ENCODE measurements at places on chromosomes 7 and 10.

GRCh38 chr10:21130683-21131442, 233.8 kb upstream of the NEBL start:
- no peak for DNase-seq

GRCh38 chr7:14825912-14826311, 76.6 kb downstream of the DGKB start:
- no peak for DNase-seq

DNA sequence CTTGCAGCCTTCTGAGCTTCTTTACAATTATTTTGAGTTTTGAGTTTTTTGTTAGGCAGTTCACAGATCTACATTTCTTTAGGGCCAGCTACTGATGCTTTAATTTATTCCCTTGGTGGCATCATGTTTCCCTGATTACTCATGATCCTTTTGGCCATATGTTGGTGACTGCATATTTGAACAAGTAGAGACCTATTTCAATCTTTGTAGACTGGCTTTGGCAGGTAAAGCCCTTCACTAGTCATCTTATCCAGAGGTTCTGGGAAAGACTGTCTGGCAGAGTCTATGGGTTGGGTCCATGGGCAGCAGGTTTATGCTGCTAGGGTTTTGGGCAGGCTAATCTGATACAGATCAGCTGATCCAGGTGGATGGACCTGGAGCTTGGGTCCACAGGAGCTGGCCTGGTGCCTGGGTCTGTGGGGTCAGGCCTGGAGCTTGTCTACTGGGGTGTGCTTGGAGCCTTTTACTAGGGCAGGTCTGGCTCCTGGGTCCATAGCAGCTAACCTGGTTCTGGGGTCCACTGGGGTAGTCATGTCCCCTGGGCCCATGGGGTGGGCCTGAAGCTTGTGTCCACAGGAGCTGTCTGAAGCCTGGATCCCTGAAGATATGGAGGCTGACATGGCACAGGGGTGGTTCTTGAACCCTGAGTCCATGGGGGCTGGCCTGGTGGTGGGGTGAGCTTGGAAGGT, 72.7 kb downstream of the GPR85 start:
- DNase-seq = no peak

DNA sequence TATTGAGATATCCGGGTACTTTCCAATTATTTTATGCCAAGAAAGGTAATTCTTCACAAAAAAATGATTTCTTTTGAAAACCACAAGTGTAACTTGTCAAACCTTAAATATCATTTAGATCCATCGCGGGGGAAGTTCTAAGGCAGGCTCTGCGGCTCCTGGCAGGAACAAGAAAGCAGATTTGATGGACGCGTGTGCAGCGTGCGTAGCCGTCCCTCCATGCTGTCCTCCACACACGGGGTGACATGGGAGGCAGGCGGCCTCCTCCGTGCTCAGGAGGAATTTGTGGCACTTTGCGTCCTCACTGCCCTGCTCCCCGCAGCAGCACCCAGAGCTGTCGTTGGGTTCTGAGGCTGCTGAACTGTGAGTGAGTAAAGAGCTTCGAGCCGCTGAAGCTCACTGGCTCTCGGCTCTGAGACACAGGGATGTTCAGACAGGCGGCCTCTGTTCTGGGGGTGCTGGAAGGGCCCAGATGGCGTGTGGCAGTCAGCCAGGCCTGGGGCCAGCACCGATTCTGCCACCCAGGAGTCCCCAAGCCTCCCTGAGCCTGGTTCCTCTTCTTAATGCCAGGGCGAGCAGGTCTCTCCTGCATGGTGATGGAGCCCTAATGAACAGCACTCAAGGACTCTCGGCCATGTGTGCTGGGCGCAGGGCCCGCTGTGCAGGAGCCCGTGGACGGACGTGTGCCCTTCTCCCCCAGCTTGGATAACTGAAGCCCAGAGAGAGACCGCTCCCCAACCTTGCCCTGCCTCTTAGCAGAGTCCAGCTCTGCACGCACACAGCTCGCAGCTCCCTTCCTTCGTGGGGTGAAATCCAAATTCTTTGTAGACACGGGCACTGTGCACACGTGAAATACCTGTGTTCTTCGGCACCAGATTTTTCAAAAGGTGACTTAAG, 185.4 kb upstream of the SHH start:
- DNase-seq = no peak

- no peak for DNase-seq
Measured at GRCh38 chr7:20777377-20778062, 9.2 kb downstream of the SP8 start.

GRCh38 chr10:33669904-33670303, 335.4 kb upstream of the NRP1 start:
- no peak for DNase-seq

GRCh38 chr7:127487381-127487780, 94.9 kb upstream of the ZNF800 start:
- DNase-seq = no peak

DNA sequence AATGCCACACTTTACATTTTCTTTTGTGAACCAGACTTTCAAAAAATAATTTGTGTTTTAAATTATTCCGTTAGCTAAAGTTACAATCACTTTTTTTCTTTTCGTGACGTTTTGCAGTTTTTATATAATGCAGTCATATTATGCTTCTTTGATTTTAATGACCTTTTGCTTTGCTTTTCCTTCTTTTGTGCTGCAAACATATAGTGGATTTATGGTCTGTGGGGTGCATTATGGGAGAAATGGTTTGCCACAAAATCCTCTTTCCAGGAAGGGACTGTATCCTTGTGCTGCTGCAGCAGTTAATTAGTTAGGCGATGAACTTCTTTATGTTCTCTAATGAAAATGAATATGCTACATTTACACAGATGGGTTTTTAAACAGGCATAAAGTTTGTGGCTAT, 117.4 kb downstream of the MAPK8 start:
- no peak for DNase-seq

- no peak for DNase-seq
Measured at GRCh38 chr7:66307591-66308215, 102.6 kb downstream of the TPST1 start.

DNA sequence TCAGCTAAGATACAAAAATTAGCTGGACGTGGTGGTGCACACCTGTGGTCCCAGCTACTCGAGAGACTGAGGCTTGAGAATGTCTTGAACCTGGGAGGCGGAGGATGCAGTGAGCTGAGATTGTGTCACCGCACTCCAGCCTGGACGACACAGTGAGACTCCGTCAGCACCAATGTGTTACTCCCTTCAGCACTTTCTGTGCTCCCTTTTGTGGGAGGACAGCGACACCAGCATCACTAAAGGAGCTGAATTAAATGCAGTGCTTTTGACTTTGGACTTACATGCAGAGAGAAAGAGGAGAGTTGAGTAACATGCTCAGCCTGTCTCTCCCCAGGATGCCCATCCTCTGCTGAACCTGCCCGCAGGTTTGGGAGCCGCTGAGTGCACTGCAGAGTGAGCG, 92.2 kb upstream of the RHEB start:
- no peak for DNase-seq

DNA sequence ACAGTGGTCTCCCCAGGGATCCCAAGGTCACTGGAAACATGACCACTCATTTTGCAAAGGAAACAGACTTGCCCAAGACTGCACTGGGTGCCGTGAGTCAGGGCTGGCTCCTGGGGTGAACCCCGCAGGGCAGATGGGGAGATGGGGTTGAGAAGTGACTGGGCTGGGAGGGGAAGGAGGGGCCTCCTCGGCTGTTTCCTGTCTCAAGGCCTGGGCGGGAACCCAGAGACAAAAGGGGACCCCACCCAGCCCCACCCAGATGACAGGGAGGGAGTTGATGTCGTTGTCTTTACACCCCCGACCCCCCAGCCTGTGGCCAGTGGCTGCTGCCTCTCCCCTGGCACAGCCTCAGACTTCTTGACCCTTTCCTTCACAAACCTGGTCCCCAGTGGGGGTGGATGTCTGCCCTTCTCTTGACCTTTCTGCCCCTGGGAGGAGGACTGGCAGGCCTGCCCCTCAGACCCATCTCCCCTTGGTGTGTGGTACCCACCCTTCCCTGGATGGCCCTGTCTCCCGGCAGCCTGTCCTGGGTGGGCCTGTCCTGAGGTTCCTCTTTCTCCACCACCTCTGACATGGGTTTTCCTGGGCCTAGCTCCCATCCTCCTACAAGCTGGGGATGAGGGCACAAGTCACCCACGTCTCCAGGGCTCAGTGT, 1.4 kb downstream of the MYO1G start:
- no peak for DNase-seq

- no peak for DNase-seq
Measured at GRCh38 chr10:129848696-129849451, 115.2 kb downstream of the EBF3 start.

DNA sequence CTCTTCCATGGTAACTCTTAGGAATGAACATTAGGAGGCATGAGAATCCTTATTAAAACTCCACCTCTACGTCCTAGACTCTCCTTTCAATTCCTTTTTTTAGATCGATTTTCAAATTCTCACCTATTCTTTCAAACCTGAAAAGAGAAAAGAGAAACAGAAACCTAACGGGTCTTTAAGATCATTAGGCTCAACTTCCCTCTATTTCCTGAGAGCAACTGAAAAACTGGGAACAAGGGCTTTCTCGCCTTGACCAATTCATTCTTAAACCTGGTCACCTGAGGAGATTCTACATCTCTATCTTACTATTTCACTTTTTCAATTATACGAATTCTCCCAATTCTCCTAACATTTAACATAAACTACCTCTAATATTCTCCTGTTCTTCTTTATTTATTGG, 2.8 kb downstream of the TFEC start:
- no peak for DNase-seq

DNA sequence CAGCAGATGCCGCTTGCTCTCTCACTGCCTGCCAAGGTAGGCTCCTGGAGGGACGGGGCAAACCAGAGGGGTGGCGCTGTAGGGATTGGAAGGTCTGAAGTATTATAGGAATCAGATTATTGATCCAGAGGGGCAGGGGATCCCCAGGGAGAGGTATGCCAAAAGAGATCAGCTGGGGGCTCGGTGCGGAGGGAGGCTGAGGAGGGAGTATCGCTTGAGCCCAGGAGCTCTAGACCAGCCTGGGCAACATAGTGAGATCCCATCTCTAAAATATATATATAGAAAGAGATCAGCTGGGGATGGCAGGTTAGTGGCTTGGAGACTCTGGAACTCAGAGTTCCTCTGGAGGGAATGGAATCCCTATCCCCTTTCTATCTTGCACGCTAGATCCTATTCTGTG, 7.0 kb upstream of the PCOLCE start:
- DNase-seq = no peak

DNA sequence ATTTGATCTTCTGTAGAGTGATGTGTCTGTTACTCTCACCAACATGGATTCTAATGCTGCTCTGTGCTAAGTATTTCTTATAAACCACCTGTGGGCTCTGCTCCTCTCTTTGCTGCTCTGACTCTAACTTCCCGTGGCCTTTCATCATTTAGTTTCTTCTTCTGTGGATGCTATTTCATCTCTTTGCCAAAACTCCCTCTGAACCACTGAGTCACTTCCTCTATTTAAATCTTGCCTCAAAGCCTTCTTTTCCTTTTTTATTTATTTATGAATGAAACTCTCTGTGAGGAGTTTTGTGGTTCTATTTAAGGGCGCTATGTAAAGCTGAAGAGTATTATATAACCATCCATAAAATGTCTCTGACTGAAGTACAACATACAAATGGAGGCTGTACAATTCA, 538.5 kb downstream of the SUGCT start:
- no peak for DNase-seq

DNA sequence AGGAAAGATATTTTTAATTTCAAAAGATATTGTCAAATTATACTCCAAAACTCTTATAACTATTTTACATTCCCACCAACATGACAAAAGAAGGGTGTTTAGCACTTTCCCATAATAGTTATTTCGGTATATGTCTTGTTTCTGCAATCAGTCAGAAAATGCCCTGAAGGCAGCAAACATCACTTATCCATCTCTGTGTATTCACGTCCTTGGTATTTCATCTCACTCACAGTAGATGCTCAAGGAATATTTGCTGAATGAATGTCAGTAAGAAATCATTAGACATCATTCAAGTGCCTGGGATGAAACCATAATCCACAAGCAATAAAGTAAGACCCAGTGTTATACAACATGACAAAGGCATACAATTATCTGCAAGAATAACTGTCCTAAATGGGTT, 112.7 kb downstream of the GFRA1 start:
- DNase-seq = no peak

GRCh38 chr7:33091111-33091531, 18.1 kb downstream of the RP9 start:
- no peak for DNase-seq

DNA sequence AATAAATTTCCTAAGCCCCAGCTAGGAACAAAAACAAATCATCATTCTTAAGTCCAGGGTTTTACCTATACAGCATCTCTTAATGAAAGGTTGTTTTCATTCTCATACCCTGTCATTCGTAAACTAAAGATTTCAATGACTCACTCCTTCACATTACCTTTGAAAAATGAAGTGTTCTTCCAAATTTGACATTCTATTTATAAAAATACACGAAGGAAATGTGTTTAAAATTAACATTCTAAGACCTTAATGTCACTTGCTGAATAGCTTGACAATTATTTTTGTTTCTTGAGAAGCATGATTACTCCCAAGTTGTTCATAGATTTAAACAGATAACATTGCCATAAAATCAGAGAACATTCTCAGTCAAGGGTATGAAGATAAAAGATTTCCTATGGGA, 1188.3 kb upstream of the SORCS1 start:
- no peak for DNase-seq

DNA sequence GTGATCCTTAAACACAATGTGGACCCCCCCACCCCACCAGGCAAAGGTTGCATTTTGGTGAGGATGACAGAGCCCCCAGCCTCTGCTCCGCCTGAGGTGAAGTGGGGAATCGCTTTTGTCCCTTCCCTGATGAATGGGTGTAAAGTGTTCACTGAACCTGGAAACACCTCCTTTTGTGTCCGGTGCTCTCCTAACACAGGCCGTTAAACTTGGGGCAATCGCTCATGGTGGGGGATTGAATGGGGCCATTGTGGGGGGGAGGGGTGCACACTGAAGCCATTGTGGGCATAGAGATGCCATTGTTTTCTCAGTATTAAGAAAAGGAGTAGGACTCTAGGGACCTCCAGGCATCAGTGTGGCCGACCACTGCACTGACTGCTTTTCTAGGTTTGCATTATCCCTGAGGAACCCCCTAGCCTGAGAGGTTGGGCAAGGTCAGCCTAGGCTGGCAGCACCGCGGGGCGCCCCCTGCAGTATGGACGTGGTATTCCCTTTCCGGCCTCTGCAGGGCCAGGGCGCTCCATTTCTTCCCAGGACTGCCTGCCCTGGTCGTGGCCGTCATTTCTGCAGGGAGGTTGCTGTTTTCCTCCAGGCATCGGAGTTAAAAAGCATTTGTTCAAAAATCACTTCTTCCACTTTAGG, 158.3 kb downstream of the TCF7L2 start:
- no peak for DNase-seq

DNA sequence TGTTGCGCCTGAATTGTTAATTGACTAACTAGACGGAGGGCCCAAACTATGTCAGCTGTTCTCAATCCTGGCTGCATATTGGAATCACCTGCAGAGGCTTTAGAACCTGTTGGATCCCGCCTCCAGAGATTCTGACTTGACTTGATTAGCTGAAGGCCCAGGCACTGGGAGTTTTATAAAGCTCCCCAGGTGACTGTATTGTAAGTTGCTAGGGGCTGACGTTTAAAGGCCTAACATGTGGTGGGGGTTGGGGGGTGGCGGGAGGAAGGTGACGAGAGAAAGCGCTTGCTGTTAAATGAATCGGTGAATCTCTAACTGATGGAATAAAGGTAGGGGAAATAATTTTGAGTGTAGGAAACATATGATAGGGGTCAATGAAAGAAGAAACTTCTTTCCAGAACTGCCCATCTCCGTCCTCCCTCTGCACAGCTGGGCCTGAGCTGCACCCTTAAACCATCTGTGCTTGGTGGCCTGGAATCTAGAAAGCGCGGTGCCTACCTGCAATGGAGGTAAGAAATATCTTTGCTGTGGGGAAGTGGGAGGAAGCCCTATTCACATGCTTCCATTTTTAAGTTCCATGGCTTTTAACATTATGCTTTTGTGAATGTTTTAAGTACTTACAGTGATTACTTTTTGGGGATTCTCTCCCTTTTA, 225.0 kb upstream of the FAM3C start:
- DNase-seq = no peak

Measured in NCI-H187 treated with DMSO at 0.1 percent for 48 hours (cell line).